ENCODE measurements at places on chromosomes 2 and 18.

DNA sequence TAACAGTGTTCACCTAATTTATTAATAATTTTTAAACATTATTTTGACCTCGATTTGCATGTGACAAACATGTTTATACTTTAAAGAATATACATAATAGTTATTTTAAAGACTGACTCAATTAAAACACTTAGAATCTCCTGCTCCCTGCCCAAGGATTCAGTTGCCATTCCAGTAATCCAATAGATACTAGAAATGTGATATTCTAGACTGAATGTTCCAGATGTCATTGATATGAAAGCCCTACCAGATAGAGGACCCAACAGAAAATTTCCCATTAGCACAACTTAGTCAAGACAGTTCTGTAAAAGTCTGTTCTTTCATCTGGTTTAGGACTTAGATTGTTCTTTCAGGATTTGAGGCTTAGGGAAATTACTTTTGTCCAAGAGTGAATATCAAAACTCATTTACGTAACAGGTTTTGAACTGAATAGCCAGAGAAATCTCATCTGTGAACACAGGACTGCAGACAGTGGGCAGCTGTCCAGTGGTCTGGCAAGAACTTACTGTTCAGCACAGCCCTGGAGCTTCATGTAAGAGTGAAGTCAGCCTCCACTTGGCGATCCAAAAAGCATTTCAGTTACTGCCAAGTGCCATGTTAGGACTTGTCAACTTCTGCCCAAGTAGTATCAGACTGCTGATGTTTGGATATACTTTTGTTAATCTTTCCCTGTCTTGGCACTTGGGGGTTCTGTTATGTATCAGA lies 77.5 kb downstream of the OSBPL6 start:
- DNase-seq, result no peak

DNA sequence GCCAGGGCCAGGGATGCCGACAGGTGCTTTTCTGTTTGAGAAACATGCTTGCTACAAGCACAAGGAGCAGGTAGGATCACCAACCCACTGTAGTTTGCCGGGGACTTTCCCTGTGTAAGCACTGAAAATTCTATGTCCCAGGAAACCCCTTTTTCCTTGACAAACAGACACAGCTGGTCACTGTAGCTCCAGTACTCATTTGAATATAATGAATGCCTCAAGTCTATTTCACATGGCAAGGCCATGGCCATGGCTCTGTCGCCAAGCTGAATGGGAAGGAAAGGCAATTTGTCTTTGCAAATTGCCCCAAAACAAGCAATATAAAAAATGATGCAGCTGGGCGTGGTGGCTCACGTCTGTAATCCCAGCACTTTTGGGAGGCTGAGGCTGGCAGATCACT lies 49.6 kb upstream of the IGFBP2 start:
- no peak for DNase-seq

DNA sequence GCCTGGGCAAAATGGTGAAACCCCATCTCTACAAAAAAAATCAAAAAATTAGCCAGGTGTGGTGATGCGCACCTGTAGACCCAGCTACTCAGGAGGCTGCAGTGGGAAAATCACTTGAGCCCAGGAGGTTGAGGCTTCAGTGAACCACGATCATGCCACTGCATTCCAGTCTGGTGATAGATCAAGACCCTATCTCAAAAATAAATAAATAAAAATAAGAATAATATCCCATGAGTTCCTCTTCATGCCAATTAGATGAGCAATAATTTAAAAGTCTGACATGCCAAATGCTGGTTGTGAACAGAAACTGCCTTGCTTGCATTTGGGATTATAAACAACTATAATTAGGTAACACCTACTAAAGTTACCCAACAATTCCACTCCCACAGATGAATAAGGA lies 22.1 kb upstream of the ANKRD44 start:
- no peak for DNase-seq

- no peak for DNase-seq
Observed at GRCh38 chr2:100237770-100238169, 84.5 kb downstream of the LONRF2 start.

DNA sequence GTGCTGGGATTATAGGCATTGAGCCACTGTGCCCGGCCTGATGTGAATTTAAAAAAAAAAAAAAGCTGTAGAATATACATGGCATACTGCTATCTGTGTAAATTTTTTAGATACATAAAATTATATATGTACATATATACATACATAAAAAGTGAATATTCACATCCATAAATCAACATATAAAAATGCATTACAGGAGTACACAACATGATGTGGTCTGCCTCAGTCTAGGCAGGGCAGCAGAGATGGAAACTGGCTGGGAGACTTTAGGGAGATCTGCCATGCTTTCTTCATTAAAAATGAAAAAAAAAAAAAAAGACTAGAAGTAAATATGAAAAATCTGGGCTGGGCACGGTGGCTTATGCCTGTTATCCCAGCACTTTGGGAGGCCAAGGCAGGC lies 24.3 kb downstream of the MGAT4A start:
- DNase-seq, result no peak
